ENCODE measurements at places on chromosomes 2 and 18.

GRCh38 chr18:32389858-32390257 is 80.8 kb downstream of the GAREM1 start:
- DNase-seq, result no peak

DNA sequence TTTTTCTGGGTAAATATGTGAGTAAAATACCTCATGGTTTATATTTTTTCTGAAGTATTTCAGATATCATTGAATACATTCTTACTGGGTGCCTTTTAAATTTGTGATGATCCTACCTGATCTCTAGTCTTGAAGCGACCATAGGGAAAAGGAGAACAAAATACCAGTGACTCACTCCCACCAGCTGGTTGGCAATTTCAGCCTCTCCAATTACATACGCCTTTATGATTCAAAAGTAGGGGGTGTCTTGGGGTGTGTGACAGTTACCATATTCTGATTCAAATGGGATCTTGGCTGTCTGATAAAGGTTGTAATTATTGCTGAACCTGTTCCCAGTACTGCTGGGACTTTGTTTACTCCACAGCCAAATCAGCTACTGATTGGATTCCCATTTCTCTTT is 175.9 kb upstream of the NXPH2 start:
- no peak for DNase-seq

- DNase-seq, result no peak
These were observed 433.2 kb upstream of the RGPD4 start for GRCh38 chr2:107393516-107393915.

- DNase-seq, result peak; percentile 98
These were observed at the start of gene ROCK1 for GRCh38 chr18:21111346-21112139. TSS of gene ROCK1 (minus strand) at chr18:21111813. CDS start at chr18:21110910, 903 bp downstream.
